ENCODE measurements at places on chromosomes 1 and 21. TPM values are rescaled to one million over a fixed set of nuclear protein-coding genes. Genes with fewer than 3 reads are reported as not detected.
A peak's percentile ranks its signal among the peaks of the same experiment; 100 is the strongest.

GRCh38 chr1:162029157-162029556 is 5.5 kb upstream of the OLFML2B start:
- H3K4me3 ChIP-seq = no peak overlapping the region
- no peak for DNase-seq
- H3K4me1 ChIP-seq = peaks cover 6% of the 10 kb centered on the region
- H3K36me3 ChIP-seq = no peaks in the 10 kb centered on the region
- H3K27me3 ChIP-seq = peaks cover 55% of the 10 kb centered on the region

DNA sequence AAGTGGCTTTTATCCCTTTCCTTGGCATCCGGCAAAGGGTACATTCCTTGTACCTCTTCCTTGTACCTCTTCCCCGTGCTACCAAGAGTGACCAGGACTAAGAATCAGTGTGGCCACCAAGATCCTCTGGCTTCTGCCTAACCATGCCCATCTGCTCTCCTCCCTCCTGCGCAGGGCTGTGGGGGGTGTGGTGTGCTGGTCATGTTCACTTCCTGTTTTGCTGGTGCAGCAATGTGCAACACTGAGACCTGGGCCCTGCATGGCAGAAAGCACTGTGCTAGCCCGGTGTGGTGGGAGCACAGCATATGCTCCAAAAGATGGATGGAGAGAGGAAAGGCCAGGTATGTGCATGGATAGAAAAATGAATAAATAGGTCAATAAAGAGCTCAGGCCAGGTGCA is 33.3 kb upstream of the TENT5C start:
- H3K36me3 ChIP-seq = no peaks in the 10 kb centered on the region
- H3K27ac ChIP-seq = no peak overlapping the region
- H3K4me1 ChIP-seq = peaks cover 17% of the 10 kb centered on the region
- H3K4me3 ChIP-seq = peak overlapping the region; percentile 2
- peaks cover 7% of the 10 kb centered on the region for H3K27me3 ChIP-seq

DNA sequence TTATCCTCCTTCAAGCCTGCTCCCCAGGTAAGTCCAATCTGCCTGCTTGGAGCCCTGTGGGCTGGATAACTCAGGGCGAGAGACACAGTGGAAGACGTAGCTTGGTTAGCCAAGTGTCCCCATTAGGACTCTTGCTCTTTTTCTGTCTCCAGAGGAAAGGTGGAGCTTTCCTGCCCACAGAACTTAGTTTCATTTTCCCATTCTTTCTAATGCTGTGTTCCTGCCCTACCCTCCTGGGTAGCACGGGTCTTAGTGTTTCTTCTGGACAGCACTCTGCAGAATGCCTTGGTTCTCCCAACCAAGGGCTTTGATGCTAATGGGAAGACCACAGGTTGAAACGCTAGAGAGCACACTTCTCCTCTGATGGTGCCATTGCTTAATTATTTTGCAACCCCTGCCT is 92.5 kb upstream of the LRRC8D start:
- peak overlapping the region; percentile 79 for H3K27ac ChIP-seq
- peak overlapping the region; percentile 36 for H3K4me3 ChIP-seq
- peaks cover 81% of the 10 kb centered on the region for H3K4me1 ChIP-seq

- H3K36me3 ChIP-seq = no peaks in the 10 kb centered on the region
- peaks cover 7% of the 10 kb centered on the region for H3K4me1 ChIP-seq
- peaks cover 2% of the 10 kb centered on the region for H3K27me3 ChIP-seq
- no peak overlapping the region for H3K4me3 ChIP-seq
- H3K27ac ChIP-seq = no peak overlapping the region
- DNase-seq = no peak
Measured at GRCh38 chr21:45600248-45600647, 43.3 kb upstream of the PCBP3 start.

- H3K4me3 ChIP-seq = no peak overlapping the region
- peaks cover 9% of the 10 kb centered on the region for H3K27me3 ChIP-seq
- peaks cover 2% of the 10 kb centered on the region for H3K4me1 ChIP-seq
- no peak for DNase-seq
- H3K27ac ChIP-seq = no peak overlapping the region
- no peaks in the 10 kb centered on the region for H3K36me3 ChIP-seq
Measured at GRCh38 chr1:162389021-162389818, 7.7 kb downstream of the C1orf226 start.

- no peaks in the 10 kb centered on the region for H3K27me3 ChIP-seq
- H3K4me3 ChIP-seq = no peak overlapping the region
- DNase-seq = no peak
- H3K36me3 ChIP-seq = no peaks in the 10 kb centered on the region
- H3K27ac ChIP-seq = no peak overlapping the region
Measured at GRCh38 chr1:23124259-23125026, 44.2 kb downstream of the LUZP1 start.

- peaks cover 2% of the 10 kb centered on the region for H3K4me1 ChIP-seq
- H3K27ac ChIP-seq = no peak overlapping the region
- H3K4me3 ChIP-seq = no peak overlapping the region
- no peak for DNase-seq
- H3K27me3 ChIP-seq = no peaks in the 10 kb centered on the region
Measured at GRCh38 chr1:85692730-85693314, 15.4 kb downstream of the ZNHIT6 start.

DNA sequence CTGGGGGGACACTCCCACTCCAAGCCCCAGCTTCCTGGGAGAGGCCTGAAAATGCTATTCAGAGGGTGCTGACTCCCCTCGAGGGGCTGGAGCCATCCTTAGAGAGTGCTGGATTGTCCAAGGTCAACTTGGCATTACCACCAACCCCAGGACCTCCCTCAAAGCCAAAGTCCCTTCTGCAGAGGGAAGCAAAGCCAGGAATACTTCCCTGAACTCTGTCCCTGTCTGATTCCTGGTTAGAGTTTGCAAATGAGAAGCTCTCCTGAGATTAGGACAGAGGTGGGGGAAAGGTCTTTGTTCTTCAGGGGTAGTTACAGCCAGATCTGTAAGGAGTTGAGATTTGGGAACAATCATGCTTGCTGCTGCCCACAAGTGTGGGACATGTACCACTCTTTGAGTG is 45.3 kb downstream of the TLR5 start:
- H3K27ac ChIP-seq = no peak overlapping the region
- H3K36me3 ChIP-seq = no peaks in the 10 kb centered on the region
- no peak overlapping the region for H3K4me3 ChIP-seq
- no peak for DNase-seq
- no peaks in the 10 kb centered on the region for H3K4me1 ChIP-seq

DNA sequence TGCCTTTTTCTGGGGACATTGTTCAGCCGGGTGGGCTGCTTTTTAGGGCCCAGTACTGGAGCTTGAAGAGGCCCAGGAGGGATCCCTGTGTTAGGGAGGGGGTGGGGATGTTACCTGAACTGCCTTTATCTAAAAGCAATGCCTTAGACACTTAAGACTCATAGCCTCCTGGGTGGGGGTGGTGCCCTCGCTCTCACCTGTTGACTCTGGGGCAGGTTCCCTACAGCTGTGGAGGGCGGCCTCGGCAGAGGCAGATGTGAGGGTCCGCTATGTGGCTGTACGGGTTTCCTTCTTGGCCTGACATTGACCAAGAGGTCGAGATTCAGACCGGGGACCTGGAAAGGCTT is 716 bp downstream of the INAVA start:
- H3K4me3 ChIP-seq = no peak overlapping the region
- H3K27ac ChIP-seq = no peak overlapping the region
- DNase-seq = no peak
- H3K27me3 ChIP-seq = peaks cover 61% of the 10 kb centered on the region
- H3K36me3 ChIP-seq = no peaks in the 10 kb centered on the region

- no peak for DNase-seq
- H3K27ac ChIP-seq = no peak overlapping the region
- no peaks in the 10 kb centered on the region for H3K36me3 ChIP-seq
- H3K27me3 ChIP-seq = peaks cover 2% of the 10 kb centered on the region
- no peaks in the 10 kb centered on the region for H3K4me1 ChIP-seq
- no peak overlapping the region for H3K4me3 ChIP-seq
Measured at GRCh38 chr1:3425486-3426215, 28.8 kb upstream of the ARHGEF16 start.

- H3K27ac ChIP-seq = no peak overlapping the region
- peaks cover 2% of the 10 kb centered on the region for H3K27me3 ChIP-seq
- no peak for DNase-seq
- H3K36me3 ChIP-seq = no peaks in the 10 kb centered on the region
- H3K4me3 ChIP-seq = no peak overlapping the region
Measured at GRCh38 chr1:221910222-221910621, 168.3 kb upstream of the DUSP10 start.

Gene S100A2
- 1.2 TPM for total RNA-seq

Gene RAB7B
- not detected for total RNA-seq
